ENCODE measurements at places on chromosomes 11 and 22.
A peak's percentile ranks its signal among the peaks of the same experiment; 100 is the strongest.

GRCh38 chr11:43419460-43419859, 60.7 kb downstream of the TTC17 start:
- no peak for DNase-seq

DNA sequence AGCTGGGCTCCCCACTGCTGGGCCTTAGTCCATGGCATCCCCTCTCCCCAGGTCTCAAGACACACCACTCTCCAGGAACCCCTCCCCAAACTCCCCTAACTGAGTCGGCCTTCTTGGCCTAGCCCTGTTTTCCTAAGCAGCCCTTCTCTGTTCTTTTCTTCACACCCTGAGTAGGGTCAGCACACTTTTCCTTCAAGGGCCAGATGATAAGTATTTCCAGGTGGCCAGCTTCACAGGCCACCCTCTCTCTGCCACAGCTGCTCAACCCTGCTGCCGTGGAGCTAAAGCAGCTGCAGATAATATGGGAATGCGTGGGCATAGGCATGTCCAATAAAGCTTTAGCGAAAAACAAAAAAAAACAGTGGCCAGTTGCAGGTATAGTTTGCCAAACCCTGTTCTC, 24.1 kb downstream of the DGCR2 start:
- no peak for DNase-seq

- DNase-seq = no peak
Measured at GRCh38 chr11:125675196-125675595, 5.5 kb downstream of the ACRV1 start.

DNA sequence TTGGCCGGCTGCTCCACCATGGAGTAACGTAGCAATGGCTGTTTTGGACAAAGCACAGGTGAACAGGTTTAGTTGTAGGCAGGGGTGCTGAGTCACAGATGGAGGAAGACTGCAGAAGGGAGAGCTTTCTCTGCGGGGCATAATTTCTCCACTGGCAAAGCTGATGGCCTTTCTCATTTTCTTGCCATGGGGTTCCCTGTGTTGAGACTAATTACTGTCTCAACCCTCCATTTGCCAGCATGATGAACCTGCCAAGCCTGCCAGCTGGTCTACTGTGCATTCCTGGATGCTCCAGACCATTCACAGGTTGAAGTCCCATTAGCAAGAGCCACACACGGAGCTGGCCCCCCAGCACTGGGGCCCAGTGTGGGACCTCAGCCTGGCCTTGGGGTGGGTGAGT, 202.4 kb downstream of the BARX2 start:
- no peak for DNase-seq

GRCh38 chr22:35109616-35110015, 43.7 kb downstream of the ISX start:
- no peak for DNase-seq

DNA sequence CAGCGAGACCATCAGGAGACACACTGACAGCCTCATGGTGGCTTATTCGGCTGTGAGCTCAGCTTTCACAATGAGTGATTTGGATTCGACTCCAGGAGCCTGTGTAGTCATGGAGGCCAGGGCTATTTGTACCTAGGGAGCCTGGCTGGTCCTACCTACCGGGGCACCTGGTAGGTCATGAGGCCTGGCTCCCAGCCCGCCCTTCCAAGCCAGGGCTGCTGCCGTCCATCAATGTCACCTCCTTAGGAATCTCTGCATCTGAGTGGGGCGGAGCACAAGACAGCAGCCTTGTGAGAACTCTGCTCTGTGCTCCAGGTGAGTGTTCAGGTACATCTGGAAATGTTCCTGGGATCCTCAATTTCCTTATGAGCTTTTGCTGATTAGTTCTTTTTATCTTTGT, at the start of gene SCGB1D4:
TSS of gene SCGB1D4 (minus strand) at position 101 of the 400 bp plus-strand sequence. CDS start at position 36, 65 bp downstream.
- no peak for DNase-seq

DNA sequence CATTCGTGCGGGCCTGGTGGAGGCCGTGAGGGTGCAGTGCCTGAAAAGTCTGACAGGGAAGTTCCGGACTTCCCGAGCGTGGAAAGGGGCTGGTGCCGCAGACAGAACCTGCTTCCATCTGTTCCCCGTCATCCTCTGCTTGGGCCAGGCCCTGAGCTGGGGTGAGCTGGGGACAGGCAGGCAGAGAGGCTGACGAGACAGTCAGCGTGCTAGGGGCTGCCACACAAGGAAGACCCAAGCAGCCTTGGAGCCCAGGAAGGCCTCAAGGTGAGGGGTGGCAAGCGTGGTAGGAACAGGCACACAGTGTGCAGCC, 25.5 kb downstream of the NADSYN1 start:
- no peak for DNase-seq

GRCh38 chr11:9264316-9265210, 587 bp downstream of the DENND5A start:
- DNase-seq = peak; percentile 73

DNA sequence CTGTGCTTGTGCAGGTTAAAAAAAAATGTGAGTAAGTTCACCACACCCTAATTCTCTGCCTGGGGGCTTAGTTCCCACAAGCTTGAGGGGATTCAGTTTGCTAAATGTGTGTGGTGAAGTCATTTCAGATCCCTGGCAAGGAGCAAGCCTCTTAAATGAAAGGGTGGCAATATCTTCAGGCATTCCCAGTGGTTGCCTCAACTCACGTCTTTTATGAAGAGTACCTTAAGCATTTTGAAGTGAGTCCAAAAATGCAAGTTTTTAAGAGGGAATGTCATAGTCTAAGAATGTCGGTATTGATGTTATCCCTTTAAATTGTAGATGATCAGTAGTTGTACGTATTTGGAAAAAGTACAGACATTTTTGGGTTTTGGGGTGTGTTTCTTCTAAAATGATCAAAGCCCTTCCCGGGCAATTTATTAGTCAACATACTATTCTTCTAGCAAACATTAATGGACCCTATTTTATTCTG, 4.9 kb downstream of the TCP11L1 start:
- no peak for DNase-seq

GRCh38 chr11:119907878-119908572, 179.0 kb upstream of the NECTIN1 start:
- DNase-seq = no peak

GRCh38 chr11:107598225-107599139, 7.5 kb downstream of the ELMOD1 start:
- DNase-seq = no peak

DNA sequence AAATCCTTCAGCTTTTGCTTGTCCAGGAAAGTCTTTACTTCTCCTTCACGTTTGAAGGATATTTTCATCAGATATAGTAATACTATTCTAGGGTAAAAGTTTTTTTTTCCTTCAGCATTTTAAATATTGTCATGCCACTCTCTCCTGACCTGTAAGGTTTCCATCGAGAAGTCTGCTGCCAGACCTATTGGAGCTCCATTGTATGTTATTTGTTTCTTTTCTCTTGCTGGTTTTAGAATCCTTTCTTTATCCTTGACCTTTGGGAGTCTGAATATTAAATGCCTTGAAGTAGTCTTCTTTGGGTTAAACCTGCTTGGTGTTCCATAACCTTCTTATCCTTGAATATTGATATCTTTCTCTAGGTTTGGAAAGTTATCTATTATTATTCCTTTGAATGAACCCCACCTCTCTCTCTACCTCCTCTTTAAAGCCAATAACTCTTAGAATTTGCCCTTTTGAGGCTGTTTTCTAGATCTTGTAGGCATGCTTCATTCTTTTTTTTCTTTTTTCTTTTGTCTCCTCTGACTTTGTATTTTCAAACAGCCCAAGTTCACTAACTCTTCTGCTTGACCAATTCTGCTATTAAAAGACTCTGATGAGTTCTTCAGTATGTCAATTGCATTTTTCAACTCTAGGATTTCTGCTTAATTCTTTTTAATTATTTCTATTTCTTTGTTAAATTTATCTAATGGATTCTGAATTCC, 12.0 kb upstream of the WEE1 start:
- no peak for DNase-seq

- DNase-seq = no peak
Measured at GRCh38 chr22:30605449-30606110, 1.4 kb upstream of the TCN2 start.

- no peak for DNase-seq
Measured at GRCh38 chr22:33573479-33573878, 346.8 kb downstream of the LARGE1 start.

- DNase-seq = no peak
Measured at GRCh38 chr11:71999798-72000197, 1.1 kb downstream of the IL18BP start.

GRCh38 chr11:124896821-124897391, 759 bp downstream of the ROBO4 start:
- DNase-seq = no peak

DNA sequence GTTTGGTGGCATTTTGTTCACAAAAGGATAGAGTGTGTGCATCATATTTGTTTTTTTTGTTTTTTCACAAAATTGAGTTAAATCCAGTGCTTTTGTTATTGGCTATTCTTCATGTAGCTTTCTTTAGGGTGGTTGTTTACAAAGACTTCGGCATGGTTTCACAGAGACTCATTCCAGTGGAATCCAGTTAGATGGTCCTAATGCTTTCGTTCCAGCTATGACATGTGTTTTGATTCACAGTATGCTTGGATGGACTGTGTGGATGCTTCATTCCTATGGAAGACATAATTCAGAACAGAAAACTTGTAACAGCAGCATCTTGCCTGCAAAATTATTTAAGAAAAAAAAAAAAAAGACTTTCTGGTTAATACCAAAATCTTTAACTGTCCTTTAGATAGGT, 97.9 kb downstream of the PDHX start:
- no peak for DNase-seq

DNA sequence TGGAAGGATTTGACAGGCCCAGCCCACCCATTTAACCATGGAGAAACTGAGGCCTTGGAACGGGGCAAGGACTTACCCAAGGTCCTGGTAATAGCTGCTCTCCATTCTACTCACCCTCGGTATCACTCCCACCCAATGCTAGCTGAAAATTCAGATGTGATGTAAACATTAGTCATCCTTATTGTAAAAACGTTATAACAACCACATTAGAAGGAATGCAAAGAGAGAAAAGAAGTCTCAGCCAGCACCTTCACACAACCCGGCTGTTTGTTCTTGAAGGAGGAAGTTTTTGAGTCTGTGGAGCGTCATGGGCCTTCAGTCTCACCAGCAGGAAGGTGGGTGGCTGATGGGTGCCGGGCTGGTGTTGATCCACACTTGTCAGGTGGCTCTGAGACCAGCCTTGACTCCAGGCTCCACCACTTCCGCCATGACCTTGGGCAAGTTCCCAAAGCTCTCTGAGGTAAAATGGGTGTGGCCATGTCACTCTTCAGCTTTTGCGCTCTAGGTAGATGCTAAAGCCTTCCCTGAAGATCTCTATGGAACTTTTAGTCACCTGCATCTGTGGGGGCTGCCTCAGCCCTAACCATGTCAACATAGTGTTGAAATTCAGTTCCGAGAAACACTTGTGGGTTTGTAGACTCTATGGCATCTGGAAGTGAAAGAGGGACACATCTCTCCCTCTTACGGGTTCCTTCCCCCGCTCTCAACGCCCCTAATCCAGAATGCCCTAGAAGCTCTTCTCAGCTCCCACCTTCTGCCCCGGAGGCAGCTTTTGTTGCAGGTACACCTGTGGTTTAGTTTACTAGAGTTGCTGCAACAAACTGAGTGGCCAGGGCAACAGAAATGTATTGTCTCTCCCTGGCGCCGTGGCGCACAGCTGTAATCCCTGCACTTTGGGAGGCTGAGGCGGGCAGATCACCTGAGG, 14.8 kb downstream of the CD6 start:
- no peak for DNase-seq

DNA sequence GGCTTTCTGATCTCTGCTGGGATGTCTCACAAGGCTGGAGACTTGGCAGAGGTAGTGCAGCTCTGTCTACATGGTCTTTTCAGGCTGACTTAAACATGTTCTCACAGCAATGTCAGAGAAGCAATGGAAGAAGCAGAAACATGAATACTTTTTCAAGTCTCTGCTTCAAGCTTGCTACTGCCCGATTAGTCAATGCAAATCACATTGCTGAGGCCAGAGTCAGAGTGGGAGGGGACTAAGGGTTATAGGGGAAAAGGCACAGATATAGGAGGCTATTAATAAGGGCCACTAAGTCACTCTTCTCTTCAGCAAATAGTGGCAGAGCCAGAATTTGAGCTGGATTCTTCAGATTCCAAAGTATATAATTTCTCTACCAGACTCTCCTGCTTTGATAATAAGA, 390.5 kb downstream of the TMEM135 start:
- DNase-seq = no peak

DNA sequence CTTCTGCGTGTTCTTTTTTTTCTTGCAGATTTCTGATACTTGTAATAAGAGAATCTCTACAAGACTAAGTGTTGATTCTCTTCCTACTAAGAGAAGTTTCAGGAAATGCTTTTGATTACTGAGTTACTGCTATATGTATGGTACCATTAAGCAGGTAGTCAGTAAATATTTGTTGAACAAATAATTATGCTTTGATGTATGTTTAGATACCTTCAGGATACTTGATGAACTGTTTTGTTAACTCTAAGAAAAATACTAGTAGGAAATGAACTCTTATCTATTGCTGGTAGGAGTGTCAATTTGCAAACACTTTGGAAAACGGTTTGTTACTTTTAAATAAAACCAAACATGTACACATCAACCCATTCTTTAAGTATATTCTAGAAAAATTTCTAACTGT, 90.6 kb downstream of the TMEM135 start:
- no peak for DNase-seq

DNA sequence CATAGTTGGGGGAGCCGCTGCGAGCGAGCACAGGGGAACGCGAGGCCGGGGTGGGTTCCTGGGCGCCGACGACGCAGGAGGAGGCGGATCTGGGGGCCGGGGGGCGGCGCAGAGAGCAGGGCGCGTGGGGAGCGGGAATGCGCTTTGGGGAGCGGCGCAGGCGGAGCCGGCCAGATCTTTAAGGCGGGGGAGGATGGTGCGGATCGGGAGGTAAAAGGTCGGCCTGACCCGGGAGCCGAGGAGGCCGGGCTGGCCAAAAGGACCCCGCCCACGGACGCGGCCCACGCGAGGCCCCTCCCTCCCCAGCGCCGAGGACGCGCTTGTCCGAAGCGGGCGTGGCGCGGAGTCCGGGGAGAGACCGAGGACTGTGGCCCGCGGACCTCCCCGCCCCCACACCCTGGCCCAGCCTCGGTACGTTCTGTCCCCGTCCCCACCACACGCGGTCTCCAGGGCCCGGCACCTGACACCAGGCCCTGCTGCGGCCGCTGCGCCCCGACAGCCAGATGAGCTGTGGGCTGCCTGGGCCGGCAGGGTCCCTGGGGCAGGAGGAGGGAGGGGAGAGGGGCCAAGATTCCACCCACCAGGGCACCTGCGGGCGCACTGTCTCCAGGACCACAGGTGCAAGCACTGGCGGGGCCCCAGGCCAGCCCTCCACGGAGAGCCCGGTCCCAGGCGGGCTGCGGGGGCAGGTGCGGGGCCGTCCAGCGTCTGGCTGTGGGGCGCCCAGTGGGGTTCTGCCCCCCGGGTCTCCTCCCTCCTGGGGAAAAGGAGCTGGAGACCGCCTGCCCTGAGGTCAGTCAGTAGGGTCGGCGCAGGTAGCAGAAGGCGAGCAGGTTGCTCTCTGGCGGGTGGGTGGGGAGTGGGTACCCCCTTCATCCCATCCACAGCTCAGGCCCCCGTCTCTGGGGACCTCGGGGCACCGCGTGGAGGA, 10.9 kb downstream of the PIM3 start:
- DNase-seq = peak; percentile 57

GRCh38 chr22:32203181-32204039, 1.5 kb downstream of the RFPL2 start:
- no peak for DNase-seq
